ENCODE measurements at places on chromosomes 1 and 21.

DNA sequence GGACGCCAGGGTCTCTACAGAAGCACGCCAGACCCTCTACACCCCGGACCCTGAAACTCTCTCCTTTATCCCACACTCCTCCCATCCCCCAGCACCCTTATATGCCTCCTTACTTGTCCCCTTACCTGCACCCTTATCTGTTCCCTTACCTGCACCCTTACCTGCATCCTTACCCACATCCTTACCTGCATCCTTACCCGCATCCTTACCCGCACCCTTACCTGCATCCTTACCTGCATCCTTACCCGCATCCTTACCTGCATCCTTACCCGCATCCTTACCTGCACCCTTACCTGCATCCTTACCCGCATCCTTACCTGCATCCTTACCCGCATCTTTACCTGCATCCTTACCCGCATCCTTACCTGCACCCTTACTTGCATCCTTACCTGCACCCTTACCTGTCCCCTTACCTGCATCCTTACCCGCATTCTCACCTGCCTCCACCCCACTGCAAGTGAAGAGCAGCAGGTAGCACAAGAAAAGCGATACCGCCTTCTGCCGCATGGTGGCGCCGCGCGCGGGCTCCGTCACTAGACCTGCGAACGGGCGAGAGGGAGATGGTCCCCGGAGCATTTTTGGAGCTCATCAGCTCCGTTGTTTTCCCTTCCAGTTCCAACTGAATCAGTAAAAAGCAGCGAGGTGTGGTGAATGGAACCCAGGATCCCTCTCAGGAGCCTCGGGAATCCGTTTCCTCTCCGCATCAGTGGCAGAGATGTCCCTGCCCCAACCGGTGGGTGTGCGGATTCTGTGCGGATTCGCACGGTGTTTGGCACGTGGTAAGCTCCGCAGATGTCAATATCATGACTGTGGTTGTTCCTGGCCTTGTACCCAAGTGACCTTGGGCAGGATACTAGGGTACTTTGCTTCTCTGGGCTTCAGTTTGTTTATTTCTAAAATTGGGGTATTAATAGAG, 2.9 kb downstream of the IFI6 start:
- peak; percentile 67 for DNase-seq

GRCh38 chr1:229430761-229431283, 3.1 kb downstream of the ACTA1 start:
- DNase-seq = no peak

DNA sequence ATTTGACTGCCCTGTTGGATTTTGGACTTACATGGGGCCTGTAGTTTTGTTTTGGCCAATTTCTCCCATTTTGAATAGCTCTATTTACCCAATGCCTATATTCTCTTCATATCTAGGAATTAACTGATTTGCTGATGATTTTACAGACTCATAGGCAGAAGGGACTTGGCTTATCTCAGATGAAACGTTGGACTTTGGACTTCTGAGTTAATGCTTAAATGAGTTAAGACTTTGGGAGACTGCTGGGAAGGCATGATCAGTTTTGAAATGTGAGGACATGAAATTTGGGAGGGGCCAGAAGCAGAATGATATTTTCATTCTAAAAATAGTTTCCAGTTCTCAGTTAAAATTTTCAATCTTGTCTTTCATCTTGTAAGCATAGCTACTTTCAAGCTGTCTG, 222.3 kb downstream of the COP1 start:
- no peak for DNase-seq

- DNase-seq = no peak
Observed at GRCh38 chr1:219264561-219264960, 90.9 kb downstream of the LYPLAL1 start.

DNA sequence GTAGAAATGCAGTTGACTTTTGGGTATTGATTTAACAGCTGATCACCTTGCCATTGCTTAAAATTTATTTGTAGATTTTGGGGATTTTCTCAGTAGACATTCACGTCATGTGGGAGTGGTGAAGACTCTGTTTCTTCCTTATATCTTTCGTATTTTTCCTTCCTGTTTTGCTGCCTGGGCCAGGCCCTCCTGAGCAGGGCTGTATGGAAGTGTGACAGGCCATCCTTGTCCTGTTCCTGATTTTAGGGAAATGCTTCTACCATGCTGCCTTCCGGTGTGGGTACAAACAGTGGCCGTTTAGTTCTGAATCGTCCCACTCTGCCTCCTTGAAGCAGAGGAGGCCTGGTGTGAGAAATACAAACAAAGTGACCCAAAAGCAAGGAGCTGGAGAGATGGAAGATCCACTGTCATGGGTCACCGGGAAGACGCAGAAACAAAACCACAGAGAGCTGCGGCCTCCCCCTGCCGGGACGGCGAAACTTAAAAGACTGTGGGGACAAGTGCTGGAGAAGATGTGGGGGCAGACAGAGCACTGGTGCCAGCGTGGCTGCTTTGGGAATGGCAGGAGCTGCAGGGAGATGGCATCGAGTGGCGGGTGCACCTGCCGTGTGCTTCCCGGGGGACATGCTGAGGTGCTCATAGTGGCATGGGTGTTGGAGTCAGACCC, 7.6 kb downstream of the AGPAT3 start:
- DNase-seq = no peak

DNA sequence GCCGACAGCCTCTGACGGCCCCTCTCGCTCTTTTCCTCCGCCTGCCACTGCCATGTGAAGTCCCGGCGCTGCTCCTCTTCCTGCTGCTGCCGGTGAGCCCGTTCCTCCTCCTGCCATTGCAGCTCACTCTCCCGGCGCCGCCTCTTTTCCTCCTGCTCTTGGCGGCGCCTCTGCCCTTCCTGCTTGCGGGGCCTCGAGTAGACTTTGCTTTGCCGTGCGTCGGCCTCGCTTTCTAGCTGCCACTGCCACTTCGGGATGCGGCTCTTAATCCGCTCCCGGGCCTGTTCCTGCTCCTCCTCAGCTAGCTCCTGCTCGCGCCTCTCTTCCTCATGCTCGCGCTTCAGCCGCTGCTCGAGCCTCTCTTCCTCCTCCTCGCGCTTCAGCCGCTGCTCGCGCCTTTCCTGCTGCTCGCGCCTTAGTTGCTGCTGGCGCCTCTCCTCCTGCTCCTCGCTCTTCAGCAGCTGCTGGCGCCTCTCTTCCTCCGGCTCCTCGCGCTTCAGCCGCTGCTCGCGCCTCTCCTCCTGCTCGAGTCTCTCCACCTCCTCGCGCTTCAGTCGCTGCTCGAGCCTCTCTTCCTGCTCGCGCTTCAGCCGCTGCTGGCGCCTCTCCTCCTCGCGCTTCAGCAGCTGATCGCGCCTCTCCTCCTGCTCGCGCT, 4.3 kb downstream of the TCHH start:
- peak; percentile 25 for DNase-seq

GRCh38 chr1:33985656-33986055, 121.8 kb downstream of the HMGB4 start:
- no peak for DNase-seq

GRCh38 chr1:116019653-116020253, 43.4 kb downstream of the SLC22A15 start:
- no peak for DNase-seq

DNA sequence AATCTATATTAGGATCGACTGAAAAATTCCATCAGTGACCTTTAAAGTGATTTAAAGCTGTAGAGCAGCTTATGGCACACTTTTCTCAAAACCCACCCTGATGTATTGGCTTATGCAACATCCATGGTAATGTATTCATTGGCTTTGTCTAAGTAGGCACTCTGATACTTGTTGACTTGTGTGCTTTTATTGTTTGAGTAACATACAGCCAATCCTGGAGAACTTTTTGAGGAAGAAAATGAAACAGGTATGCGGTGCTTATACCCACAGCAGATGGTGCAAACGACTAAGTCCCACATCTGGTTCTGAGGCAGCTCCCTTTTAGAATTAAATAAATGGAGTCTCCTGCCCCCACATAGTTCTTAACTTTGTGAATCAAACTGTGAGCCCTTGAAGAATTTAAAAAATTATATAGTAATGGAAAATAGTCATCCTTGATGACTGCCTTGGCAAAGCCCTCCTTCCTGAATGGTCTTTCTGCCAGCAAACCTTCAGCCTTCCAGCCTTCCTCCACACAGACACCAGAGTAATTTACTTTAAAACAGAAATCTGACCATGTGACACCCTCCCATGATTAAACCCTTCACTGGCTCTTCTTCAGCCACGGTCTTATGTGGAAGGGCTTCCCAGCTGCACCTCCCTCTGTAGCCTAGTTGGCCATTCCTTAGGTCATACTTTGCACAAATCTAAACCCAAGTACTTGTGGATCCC, 116.0 kb downstream of the BCAR3 start:
- DNase-seq = no peak

DNA sequence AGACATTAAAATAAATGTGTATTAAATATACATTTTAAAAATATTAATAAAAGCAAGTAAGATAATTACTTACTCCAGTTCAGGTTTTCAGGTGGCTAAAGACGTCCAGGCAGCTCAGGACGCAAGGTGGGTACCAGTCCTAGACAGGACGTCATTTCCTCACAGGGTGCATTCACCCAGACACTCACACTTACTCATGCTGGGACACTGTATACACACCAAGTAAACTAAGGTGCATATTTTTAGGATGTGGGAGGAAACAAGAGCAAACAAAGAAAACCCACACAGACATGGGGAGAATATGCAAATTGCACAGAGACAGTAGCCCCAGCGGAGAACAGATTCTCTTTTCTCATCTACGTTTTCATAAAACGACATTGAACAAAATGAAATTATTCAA, 457.9 kb downstream of the BRINP3 start:
- no peak for DNase-seq

GRCh38 chr1:172325531-172325930, 95.0 kb upstream of the C1orf105 start:
- DNase-seq = peak; percentile 39

- peak; percentile 66 for DNase-seq
Observed at GRCh38 chr1:206738370-206739366, 31.9 kb upstream of the IL19 start.

GRCh38 chr1:234645964-234646363, 36.0 kb upstream of the IRF2BP2 start:
- DNase-seq = no peak

- DNase-seq = peak; percentile 63
Observed at GRCh38 chr1:37755290-37755689, 9.6 kb downstream of the EPHA10 start.

Data from RWPE1 (cell line).